ENCODE measurements at places on chromosomes 1 and 21.

DNA sequence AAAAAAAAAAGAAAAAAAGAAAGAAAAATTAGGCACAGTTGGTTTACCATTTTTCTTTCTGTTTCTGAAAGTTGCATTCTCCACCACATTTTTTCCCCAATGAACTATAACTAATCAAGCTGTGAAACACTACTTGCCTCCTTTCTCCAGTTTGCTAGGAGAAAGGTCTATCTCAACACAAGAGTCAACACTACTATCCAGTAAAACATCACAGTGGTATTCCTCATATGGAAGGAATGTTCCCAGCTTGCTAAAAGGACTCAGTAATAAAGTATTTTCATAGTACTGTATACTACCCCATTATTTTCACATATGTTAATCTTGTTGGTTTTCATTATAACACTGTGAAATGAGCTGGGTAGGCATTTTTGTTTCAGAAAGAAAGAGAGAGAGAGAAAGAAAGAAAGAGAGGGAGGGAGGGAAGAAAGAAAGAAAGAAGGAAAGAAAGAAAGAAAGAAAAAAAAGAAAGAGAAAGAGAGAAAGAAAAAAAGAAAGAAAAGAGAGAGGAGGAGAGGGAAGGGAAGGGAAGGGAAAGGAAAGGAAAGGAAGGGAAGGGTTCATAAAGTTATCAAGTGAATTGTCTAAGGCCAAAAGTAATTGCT is 7.9 kb downstream of the PTGER3 start:
- no peak for DNase-seq

DNA sequence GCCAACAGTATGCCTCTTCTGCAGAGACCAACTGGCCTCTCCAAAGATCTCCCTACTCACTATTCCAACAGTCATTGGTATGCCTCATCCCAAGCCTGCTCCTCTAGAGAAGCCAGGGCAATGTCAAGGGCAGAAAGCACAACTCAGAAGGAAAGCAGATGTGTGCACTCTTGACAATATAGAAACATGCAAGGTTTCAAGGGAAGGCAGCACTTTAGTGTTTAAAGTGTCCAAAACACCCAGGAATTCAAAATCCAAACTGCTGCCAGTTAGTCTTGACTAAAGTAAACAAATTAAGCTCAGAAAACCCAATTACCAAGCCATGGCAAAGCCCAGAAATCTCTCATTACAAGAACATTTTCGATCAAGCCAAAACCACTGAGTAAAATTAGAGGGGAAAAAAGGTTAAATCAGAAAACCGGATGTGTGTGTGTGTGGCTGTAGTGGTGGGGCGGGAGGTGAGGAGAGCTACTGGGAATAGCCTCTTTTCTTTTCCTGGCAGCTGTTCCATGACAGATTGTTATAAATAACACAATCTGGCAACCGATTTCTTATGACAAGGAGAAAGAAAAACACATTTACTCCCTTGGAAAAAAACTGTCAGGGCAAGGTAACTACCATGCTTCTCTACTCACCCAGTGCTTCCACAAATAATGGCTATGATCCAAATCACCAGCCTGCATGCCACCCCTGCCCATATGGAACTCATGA is 39.2 kb downstream of the EIF2B3 start:
- DNase-seq = no peak

DNA sequence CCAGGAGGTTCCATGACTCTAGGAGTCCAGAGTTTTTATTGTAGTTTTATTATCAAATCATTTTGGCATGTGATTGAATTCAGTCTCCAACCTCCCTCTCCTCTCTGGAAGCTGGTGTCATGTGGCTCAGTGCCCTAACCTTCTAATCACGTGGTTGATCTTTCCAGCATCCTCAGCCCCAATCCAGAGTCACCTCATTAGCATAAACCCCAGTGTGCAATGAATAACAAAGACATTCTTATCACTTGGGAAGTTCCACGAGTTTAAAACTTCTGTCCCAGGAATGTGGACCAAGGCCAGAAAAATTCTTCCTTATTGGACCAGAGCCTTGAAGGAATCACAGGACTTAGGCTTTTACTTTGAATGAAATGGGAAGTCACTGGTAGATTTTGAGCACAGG is 52.2 kb downstream of the KIRREL1 start:
- DNase-seq = peak; percentile 84

DNA sequence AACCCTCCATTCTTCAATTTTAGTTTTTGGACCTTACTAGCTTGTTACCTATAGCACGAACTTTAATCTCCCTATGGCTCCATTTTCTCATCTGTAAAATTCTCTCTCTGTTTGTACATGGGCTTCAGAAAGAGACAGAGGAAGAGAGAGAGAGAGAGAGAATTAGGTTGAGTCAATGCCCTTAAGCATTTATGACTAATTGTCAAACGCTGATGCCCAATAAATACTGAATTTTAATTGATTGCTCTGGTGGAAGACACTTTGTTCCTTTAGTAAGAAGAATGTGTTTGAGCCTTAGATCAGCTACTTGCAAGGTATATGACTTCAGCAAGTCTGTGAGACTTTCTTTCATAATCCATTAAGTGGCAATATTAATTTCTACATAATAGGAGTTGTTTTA is 743.1 kb upstream of the ADGRL4 start:
- peak; percentile 4 for DNase-seq

DNA sequence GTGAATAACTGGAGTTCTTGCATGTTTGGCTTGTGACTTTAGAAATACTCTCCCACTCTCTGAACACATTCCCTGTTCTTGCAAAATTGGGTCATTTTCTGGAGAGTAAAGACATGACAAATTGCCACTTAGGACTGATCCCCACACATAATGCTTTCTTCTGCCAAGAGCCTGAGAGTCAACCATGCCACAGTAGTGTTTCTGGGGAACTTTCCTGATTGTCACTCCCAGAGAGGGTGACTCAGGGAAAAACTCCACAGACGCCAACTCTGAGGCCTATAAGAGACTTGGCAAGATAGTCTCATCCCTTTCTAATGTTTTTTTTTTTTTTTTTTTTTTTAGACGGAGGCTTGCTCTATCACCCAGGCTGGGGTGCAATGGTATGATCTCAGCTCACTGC is 157.8 kb downstream of the ATG4C start:
- no peak for DNase-seq

GRCh38 chr1:63710308-63710707 is 63.5 kb upstream of the ROR1 start:
- no peak for DNase-seq

- DNase-seq = no peak
Measured at GRCh38 chr1:99193431-99193830, 70.9 kb upstream of the PLPPR4 start.

DNA sequence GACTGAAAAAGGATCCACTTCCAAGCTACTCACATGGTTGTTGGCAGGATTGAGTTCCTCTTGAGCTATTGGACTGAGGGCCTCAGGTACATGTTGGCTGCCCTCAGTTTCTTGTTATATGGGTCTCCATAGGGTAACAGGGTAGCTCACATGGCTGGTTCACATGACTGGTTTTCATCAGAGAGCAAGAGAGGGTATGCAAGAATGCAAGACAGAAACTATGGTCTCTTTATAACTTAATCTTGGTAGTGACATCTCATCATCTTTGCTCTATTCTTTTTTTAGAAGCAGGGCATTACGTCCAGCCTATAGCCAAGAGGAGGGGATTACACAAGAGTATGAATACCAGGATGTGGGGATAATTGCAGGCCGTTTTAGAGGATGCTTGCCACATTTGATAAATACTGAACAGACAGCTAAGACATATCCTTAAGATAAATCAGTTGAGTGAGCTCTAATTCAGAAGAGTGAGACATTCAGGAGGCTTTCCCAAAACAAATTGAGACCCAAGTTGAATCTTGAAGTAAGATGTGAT is 100.2 kb downstream of the HMCN1 start:
- no peak for DNase-seq

- peak; percentile 65 for DNase-seq
Measured at GRCh38 chr1:233518344-233518743, 95.6 kb upstream of the KCNK1 start.

- peak; percentile 92 for DNase-seq
Measured at GRCh38 chr1:9280015-9280860, 12.5 kb upstream of the SPSB1 start.

- DNase-seq = no peak
Measured at GRCh38 chr1:243575070-243575469, 275.0 kb downstream of the AKT3 start.

DNA sequence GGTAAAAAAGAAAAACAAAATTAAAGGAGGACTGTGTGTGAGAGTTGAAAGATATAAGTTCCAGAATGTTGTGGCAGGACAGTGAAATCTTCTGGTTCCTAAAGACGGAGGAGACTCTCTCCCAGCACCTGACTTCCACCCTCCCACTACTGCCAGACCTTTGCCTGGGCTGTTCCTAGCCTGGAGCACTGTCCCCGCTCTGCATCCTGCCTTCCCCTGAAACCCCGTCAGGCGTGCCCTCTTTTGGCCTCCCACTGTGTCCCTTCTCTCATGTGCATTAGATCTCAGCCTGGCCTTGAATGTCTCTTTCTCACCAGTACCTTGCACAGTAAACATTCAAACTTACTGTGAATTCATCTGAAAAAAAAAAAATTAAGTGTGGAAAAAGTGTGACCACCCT is 74.1 kb downstream of the VPS26C start:
- no peak for DNase-seq

GRCh38 chr1:51519865-51520699 is 1.0 kb upstream of the EPS15 start:
- DNase-seq = peak; percentile 17

DNA sequence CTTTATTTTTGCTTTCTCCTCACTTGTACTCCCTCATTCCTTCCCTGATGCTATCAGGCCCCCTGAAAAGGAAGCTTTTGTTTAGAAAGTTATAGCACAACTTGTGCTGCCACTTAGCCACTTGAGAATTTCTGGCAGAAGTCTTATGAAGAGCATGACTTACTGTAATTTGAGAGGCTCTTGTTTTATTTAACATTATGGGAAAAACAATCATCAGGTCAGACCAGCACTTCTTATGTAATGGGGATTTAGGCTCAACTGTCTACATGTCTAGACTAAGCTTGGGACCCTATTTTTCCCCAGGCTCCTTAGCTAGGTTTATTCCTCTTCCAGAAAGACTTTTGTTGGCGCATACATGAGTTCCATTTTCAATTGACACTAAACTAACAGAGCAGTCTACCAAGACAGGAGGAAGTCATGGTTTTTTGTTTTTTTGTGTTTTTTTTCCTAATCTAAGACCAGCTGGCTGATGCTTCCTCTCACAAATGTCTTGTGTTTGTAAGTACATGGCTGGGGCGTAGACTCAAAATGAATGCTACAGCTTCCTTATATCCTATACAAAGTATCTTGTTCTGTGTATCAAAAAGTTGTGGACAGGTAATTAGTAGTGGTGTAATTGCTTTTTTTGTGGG is 31.5 kb downstream of the TNFSF4 start:
- no peak for DNase-seq

GRCh38 chr1:88878731-88879130 is 12.6 kb downstream of the GTF2B start:
- DNase-seq = no peak

GRCh38 chr1:224407571-224408293 is 26.9 kb downstream of the WDR26 start:
- DNase-seq = peak; percentile 43

- DNase-seq = no peak
Measured at GRCh38 chr1:165508291-165508690, 35.5 kb upstream of the LRRC52 start.

DNA sequence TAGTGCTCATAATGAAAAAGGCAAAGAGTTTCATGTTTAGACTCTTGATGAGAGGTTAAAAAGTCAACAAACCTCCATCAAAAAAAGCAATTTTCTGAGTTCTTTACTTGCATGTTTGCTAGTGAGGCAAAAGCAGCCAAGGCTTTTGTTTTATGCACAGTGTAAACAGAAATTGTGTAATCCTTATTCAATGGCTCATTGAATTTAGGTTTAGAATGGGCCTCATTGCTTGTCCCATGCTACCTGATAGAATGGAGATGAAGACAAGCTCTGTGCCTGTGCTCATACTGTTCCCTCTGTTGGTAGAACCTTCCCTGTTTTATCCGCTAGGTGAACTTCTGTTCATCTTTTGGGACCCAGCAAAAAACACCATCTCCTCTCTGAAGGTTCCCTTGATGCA is 10.0 kb upstream of the LRRC8D start:
- DNase-seq = no peak

GRCh38 chr1:162219461-162219860 is 150.0 kb downstream of the NOS1AP start:
- no peak for DNase-seq

DNA sequence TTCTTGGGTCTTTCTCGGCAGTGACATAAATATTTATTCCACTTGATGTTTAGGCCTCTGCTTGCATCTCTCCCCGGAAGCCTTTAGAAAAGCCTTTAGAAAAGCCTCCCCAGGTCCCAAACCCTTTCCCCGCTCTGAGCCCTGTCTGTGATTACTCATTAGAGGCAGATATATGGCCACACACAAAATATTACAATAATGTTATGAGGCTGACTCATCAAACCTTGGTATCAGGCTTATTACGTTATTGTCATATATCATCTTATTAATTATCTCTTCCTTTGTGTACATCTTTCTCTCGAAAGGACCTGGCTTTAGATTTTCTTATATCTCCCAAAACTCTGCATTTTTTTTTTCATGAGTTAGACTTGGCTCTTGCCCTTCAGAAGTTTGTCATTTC is 69.5 kb downstream of the FGGY start:
- DNase-seq = no peak

DNA sequence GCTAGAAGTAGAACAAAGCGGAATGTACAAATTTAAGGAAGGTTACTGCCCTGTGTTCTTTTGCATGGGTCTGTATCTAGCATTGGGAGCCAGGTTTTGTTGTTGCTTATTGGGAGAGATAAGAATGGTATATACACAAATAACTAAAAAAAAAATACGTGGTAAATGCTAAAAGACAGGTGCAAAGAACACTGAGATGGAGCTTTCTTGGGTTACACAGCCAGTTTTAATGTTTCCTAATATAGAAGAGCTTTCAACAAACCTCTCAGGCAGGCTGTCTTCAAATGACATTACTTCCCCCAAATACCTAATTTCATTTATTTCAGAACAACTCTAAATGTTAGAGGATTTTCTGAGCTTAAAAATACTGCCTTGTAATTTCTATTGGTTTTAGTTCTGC is 1.4 kb upstream of the MDM4 start:
- no peak for DNase-seq

GRCh38 chr1:222886194-222886854 is 71.5 kb downstream of the DISP1 start:
- DNase-seq = no peak

- no peak for DNase-seq
Measured at GRCh38 chr1:226603022-226603857, 54.7 kb downstream of the STUM start.
